ENCODE measurements at places on chromosomes 12 and 14. TPM values are rescaled to one million over a fixed set of nuclear protein-coding genes. Genes with fewer than 3 reads are reported as not detected.

LRRIQ1 gene
- not detected for total RNA-seq

SMCO2 gene
- total RNA-seq: 1.5 TPM

CATSPERB gene
- total RNA-seq: 1.6 TPM

MDM2 gene
- total RNA-seq: 46.5 TPM

IFT81 gene
- total RNA-seq: 5.7 TPM

DNA sequence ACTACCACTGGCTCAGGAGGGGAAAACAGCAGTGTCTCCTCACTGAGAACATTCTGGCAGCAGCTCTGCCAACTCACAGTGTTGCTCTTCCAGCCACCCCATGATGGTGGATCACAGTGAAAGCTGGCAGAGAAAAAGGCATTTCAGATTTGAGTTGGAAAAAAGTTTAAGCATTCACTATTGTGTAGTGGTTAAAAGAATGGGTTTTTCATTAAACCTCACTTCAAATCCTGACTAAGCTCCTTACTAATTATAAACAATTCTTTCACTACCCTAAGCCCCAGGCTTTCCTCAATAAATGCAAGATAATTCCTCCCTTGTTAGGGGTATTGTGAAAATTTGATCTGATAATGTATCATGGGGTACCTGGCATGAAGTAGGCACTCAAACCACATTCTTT is 518.1 kb downstream of the SNAPC1 start:
- no peak for DNase-seq

DNA sequence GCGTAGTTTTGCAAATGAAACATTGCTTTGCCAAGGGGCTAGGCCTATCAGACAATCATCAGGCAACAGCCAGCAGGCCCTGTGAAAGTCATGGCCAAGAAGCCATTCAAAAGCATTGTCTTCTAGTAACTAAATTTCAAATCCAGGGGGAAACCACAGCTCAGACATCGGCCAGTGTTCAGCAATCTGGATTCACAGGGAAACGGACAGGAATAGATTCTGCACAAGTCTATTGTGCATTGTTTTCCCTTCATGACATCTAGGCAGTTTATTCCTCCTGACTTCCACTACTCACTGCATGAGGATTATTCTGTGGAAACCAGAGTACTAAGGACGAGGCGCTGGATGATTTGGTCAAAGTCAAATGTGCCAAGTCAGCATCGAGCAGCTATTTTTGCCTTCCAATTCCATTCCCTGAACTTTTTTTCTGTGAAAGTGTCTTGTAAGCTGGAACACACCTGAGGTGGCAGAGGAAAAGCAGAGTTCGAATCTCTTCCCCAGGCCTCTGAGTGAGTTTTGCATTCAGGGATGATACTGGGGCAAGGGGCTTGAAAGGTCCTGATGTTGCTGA is 75.4 kb downstream of the VCPKMT start:
- no peak for DNase-seq

- DNase-seq: no peak
Measured at GRCh38 chr12:130338794-130339601, 1.3 kb downstream of the PIWIL1 start.

DNA sequence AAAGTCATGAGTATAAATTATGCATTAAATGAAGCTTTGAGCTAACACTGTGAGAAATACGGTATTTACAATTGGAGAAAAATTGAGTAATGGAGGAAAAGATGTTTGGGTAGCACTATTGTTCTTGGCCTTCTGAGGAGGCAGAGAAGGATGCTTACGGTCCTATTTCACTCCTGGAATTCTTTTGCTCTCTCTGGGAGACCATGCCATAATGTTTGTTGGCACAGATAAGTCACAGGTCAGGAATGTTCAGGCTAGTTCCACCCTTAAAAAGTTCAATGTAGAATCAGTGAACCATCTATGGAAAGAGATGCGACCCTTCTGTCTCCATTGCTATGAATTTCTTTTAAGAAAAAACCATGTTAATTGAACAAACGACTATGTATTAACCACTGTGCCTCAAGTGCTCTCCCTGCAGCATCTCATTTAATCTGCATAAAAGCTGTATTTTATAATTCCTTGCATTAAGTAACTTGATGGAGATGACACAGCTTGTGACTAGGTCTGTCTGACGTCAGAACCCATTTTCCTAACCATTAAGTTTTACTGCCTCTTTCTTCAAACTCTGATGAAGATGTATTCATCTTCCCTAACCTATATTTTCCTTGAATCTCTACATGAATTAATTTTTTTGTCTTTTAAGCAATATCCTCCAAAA is 9.5 kb downstream of the BATF start:
- no peak for DNase-seq

DNA sequence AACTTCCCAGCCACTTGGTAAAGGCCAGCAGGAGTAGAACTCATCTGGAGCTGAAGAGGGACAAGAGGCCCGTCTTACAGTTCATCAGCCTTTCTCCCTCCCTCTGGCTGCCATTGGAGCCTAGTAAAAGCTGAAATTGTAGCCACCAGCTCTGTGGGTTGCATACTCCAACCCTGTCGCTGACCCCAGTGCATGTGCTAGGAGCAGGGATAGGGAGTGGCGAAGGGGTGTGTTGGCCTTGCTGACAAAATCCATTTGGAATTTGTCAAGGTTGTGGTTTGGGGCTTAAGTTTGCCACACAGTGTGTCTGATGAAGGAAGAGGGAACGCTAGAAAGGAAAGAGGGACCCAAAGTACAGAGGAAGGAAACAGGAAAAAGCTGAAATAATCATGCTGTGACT is 4.0 kb upstream of the ARF3 start:
- DNase-seq: no peak

DNA sequence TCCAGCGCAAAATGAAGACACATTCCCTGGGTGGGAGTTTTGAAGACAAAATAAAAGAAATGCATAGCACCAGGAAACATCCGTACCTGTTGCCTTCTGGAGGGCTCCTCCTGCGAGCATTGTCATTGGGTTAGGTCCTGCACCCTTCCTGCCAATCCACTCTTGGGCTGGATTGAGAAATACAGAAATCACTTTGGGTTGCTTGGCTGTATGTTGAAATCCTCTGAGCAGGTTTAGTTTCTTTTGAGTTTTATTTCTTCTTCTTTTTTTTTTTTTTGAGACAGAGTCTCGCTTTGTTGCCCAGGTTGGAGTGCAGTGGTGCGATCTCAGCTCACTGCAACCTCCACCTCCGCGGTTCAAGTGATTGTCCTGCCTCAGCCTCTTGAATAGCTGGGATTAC is 67.6 kb downstream of the ARF6 start:
- DNase-seq: no peak
